ENCODE measurements at places on chromosomes 12 and 14. TPM values are rescaled to one million over a fixed set of nuclear protein-coding genes. Genes with fewer than 3 reads are reported as not detected.

- peaks cover 29% of the 10 kb centered on the region for H3K27me3 ChIP-seq
- no peak overlapping the region for H3K27ac ChIP-seq
- no peak overlapping the region for H3K4me3 ChIP-seq
- DNase-seq: no peak
- no peaks in the 10 kb centered on the region for H3K36me3 ChIP-seq
These were observed 118.8 kb downstream of the TSPAN9 start for GRCh38 chr12:3195859-3196483.

- H3K36me3 ChIP-seq: no peaks in the 10 kb centered on the region
- no peak for DNase-seq
- H3K27ac ChIP-seq: no peak overlapping the region
- H3K4me3 ChIP-seq: no peak overlapping the region
- no peaks in the 10 kb centered on the region for H3K27me3 ChIP-seq
These were observed 50.4 kb upstream of the ATP2A2 start for GRCh38 chr12:110230655-110231054.

- peak; percentile 21 for DNase-seq
- H3K36me3 ChIP-seq: no peaks in the 10 kb centered on the region
- H3K27me3 ChIP-seq: no peaks in the 10 kb centered on the region
These were observed 1.0 kb upstream of the CDK17 start for GRCh38 chr12:96401076-96401871.

GRCh38 chr14:104361101-104361591, 218.4 kb upstream of the C14orf180 start:
- no peaks in the 10 kb centered on the region for H3K36me3 ChIP-seq
- no peak overlapping the region for H3K27ac ChIP-seq
- H3K4me1 ChIP-seq: no peaks in the 10 kb centered on the region
- H3K4me3 ChIP-seq: no peak overlapping the region

DNA sequence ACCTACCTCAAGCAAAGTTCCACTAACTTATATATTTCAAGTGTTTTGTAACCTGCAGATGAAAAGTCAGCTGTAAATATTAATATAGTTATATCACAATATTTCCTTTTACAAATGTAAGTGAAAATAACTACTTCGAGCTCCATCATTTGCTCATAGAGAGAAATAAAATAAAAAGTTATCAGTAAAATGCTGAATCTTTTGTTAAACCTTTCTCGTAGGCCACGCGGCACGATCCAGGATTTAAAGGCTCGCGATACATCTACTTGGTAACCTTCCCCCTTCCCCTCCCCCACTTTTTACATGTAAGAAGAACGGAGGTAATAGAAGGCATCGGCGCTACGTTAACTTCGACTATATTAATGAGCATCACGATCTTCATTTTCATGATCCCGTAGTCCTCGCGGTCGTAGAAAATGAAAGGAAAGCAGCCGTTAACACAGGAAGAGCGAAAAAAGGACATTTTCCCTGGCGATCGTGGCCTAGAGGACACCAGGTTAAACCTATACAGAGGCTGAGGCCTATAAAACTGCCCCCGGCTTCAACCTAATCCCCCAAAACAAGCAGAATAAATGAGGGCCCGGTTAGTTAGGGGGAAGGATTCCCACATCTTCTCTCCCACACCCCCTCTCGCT, 508 bp downstream of the HNRNPC start:
- peak; percentile 28 for DNase-seq
- peak overlapping the region; percentile 100 for H3K27ac ChIP-seq
- H3K36me3 ChIP-seq: peaks cover 29% of the 10 kb centered on the region
- H3K4me3 ChIP-seq: peak overlapping the region; percentile 99
- no peaks in the 10 kb centered on the region for H3K27me3 ChIP-seq
- peaks cover 52% of the 10 kb centered on the region for H3K4me1 ChIP-seq

- H3K4me1 ChIP-seq: no peaks in the 10 kb centered on the region
- DNase-seq: no peak
- H3K27me3 ChIP-seq: peaks cover 3% of the 10 kb centered on the region
These were observed 114.4 kb upstream of the TMEM233 start for GRCh38 chr12:119479121-119479561.

The ACSS3 gene
- not detected for total RNA-seq

The NEUROD4 gene
- total RNA-seq: not detected

The CLBA1 gene
- 2.0 TPM for total RNA-seq

The RBM23 gene
- total RNA-seq: 143 TPM

The KRT78 gene
- total RNA-seq: not detected
